ENCODE measurements at places on chromosomes 2 and 18.

DNA sequence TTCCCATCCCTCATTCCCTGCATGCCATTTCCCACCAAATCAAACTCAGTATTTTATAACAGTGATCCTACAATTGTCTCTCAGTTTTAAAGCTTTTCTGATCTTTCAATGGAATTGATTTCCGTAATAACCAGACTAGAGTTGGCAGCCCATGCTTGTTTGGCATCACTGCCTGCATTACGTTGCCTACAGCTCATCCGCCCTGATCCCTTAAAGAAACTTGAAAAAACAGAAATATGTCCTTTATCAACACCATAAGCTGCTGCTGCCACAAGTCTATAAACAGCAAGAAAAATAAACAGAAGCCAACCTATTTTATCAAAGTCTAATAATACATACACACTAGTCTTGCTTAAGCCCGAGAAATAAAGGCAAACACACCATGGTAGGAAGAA lies 331.0 kb downstream of the METTL4 start:
- no peaks in the 10 kb centered on the region for H3K4me1 ChIP-seq
- H3K27me3 ChIP-seq: peaks cover 9% of the 10 kb centered on the region
- no peak overlapping the region for H3K4me3 ChIP-seq
- no peaks in the 10 kb centered on the region for H3K36me3 ChIP-seq
- DNase-seq: no peak
- H3K27ac ChIP-seq: no peak overlapping the region

GRCh38 chr2:179268277-179268925 lies 3.8 kb upstream of the SESTD1 start:
- H3K4me3 ChIP-seq: no peak overlapping the region
- peaks cover under 1% of the 10 kb centered on the region for H3K4me1 ChIP-seq
- H3K36me3 ChIP-seq: no peaks in the 10 kb centered on the region
- no peak for DNase-seq

GRCh38 chr2:173667014-173667413 lies 298.2 kb downstream of the SP3 start:
- H3K27me3 ChIP-seq: no peaks in the 10 kb centered on the region
- DNase-seq: no peak
- no peaks in the 10 kb centered on the region for H3K36me3 ChIP-seq
- no peak overlapping the region for H3K27ac ChIP-seq

DNA sequence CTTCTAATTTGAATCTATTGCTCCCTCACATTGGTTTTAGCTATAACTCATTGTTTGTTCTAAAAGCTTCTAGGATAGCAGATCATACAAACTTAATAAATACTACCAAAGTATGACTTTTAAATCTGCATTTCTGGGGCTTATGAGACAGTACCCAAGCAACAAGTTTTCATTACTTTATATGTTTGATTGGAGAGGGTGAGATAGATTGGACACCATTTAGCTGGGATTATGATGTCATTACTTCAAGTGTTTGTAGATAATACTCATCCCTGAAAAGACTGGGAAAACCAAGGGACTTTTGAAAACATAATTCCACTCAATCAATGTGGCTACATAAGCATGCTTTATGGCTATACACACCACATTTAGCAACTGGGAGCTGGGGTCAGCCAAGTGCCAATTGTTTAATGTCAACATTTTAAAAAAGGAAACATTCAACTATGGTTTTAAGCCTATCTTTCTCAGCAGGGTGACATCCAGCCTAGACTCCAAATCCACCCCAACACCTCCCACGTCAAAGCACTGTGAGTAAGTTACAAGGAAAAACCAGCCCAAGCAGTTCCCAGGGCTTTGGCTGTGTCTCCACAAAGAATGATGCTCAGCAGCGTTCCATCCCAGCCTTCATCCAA lies 119.9 kb downstream of the ETAA1 start:
- no peak overlapping the region for H3K27ac ChIP-seq
- H3K4me3 ChIP-seq: no peak overlapping the region
- no peaks in the 10 kb centered on the region for H3K27me3 ChIP-seq
- no peak for DNase-seq
- H3K4me1 ChIP-seq: no peaks in the 10 kb centered on the region

DNA sequence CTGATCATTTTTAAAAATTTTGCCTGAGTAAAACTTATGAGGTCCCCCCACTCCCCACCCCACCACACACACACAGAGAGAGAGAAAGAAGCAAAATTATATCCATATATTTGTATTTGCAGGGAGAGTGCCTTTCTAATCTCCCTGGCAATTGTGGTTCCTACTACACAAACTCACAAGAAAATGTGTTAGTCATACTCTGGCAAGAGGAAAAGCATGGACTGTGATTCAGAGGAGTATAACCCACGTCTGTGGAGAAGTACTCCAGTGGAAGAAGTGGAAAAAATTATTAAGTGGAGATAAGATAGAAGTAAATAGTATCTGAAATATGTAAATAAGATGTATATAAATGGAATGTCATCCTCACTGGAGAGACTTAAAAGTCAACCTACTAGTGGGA lies 114.0 kb downstream of the DSEL start:
- H3K36me3 ChIP-seq: no peaks in the 10 kb centered on the region
- H3K4me1 ChIP-seq: no peaks in the 10 kb centered on the region
- DNase-seq: no peak
- no peaks in the 10 kb centered on the region for H3K27me3 ChIP-seq
- no peak overlapping the region for H3K27ac ChIP-seq

DNA sequence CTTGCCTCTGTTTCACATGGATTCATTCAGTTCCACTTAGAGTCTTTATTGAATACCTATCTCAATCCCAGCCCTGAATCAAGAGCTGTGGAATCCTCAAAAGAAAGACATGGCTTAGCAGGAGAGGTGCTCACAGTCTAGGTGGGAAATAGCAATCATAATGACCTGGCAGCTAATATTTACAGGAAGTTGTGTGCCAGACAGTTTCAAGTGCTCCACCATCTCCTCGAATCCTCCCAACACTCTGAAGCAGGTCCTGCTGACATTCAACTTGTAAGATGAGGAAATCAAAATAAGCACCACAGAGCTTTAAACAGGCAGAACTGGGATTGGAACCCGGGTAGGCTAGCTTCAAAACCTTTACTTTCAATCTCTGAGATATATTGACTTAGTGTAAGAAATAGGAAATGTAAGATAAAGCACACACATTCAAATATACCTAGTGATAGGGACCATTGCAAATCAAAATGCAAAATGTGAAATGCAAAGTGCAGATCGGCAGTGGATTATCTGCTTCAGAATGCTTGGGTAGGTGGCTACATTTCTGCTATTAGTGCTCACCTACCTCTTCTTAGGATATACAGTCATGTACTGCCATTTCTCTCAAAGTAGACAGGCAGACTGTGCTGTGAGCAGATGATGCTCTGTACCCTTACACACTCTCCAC lies 182.0 kb downstream of the PRKCE start:
- no peaks in the 10 kb centered on the region for H3K36me3 ChIP-seq
- no peak for DNase-seq
- no peaks in the 10 kb centered on the region for H3K4me1 ChIP-seq
- no peaks in the 10 kb centered on the region for H3K27me3 ChIP-seq
- no peak overlapping the region for H3K4me3 ChIP-seq
- H3K27ac ChIP-seq: no peak overlapping the region

- DNase-seq: peak; percentile 33
- peaks cover 34% of the 10 kb centered on the region for H3K4me1 ChIP-seq
- peak overlapping the region; percentile 91 for H3K4me3 ChIP-seq
- no peaks in the 10 kb centered on the region for H3K36me3 ChIP-seq
Observed at GRCh38 chr2:127672341-127673224, 2.7 kb downstream of the LIMS2 start.

- H3K36me3 ChIP-seq: no peaks in the 10 kb centered on the region
- DNase-seq: peak; percentile 6
- no peaks in the 10 kb centered on the region for H3K27me3 ChIP-seq
Observed at GRCh38 chr2:204030322-204030721, 93.8 kb downstream of the ICOS start.
